ENCODE measurements at places on chromosomes 4 and X. TPM values are rescaled to one million over a fixed set of nuclear protein-coding genes. Genes with fewer than 3 reads are reported as not detected.

The ZGRF1 gene
- total RNA-seq: 4.5 TPM

- no peak for DNase-seq
These were observed 43.2 kb upstream of the HUWE1 start for GRCh38 chrX:53729751-53730150.

- no peak for DNase-seq
These were observed 61.7 kb upstream of the ATXN3L start for GRCh38 chrX:13381514-13381913.

The TMPRSS11A gene
- total RNA-seq: not detected

DNA sequence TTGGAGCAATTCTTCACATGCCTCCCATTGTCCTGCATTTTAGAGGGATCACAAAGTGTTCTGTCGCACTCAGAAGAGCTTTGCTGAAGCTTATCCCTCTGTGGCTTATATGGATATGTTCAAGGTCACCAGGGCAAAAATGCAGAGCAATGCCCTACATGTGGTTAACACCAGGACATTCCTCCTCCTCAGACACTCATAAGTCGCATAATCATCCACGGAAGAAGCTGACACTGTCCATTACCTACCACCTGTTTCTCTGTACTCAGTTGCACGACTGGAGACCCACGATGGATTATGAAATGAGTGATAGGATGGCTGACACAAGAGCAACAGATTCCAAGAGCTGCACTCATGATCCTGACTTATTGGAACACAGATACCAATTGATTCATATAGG lies 68.7 kb upstream of the PRDX4 start:
- no peak for DNase-seq

The PLP1 gene
- total RNA-seq: 0.84 TPM

DNA sequence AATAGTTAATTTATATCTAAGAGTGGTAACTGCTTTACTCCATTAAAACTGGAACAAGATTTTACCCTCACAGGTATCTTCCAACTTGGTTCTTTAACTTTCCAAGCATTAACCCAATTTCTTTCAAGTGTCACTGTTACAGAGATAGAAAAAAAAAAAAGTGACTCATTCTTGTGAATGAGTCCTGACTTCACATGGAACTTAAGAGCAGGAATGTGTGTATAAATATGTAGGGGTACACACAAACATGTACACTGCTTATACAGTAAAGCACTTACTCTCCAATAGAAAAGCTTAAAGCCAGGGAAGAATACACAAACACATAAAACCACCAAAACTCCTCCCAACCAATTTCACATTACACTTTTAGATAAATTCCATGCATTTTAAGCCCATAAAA lies 38.8 kb downstream of the TAPT1 start:
- DNase-seq: no peak

GRCh38 chr4:90190525-90190924 lies 63.3 kb downstream of the CCSER1 start:
- DNase-seq: no peak

GRCh38 chr4:54543088-54543795 lies 114.5 kb upstream of the KIT start:
- DNase-seq: no peak

DNA sequence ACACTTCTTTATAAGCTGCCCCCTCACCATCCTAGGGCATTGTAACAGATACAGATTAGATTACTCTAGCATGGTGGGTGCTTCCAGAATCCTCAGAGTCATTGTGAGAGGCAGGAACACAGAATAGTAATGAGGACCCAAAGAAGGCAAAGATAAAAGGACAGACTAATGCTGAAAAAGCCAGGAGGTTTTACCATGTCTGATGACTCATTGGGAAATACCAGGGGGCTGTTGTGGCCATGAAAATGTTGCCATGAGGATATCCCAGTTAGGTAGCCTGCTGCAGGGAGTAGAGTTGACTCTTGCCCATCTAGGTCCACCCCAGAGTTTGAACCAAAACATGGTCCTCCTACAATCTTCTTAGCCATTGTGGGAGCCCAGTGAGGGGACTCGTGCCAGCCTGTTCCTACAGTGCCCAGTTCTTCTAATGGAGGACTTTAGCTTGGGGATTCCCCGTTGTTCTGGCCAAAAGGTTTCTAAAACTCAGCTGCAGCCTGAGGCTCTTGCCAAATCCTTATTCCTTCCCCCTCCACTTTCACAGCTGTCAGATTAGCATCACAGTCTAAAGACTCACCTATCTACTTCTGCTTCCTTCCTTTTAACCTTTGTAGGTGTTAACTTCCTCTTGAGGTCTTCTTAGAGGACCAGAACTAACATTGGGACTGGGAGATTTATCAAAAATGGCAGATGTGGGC lies 586.0 kb upstream of the AADAT start:
- no peak for DNase-seq

GRCh38 chr4:35538807-35539206 lies 705.5 kb downstream of the ARAP2 start:
- DNase-seq: no peak

DNA sequence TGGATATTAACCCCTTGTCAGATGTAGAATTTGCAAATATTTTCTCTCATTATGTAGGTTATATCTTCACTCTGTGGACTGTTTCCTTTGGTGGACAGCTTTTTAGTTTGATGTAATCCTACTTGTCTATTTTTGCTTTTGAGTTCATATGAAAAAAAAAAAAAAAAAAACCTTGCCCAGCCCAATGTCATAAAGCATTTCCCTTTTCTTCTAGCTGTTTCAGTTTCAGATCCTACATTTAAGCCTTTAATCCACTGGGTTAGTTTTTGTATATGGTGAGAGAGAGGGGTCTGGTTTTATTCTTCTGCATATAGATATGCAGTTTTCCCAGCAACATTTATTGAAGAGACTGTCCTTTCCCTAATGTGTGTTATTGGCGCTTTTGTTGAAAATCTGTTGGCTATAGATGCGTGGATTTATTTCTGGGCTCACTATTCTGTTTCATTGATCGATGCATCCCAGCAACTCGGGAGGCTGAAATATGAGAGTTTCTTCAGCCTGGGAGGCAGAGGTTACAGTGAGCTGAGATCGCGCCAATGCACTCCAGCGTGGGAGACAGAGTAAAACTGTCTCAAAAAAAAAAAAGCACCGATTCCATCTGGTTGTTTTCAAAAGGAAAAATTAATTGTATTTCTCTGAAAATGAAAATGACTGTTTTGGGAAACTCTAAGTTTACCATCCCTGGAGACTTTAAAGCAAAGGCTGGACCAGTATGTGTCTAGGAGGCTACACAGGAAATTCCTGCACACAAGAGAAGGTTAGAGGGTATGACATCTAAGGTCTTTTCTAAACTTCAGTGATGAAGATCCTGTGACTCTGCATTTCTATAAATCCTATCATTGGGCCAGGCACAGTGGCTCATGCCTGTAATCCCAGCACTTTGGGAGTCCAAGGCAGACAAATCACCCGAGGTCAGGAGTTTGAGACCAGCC lies 35.6 kb downstream of the STEEP1 start:
- DNase-seq: no peak

GRCh38 chrX:34338046-34338445 lies 205.9 kb upstream of the FAM47A start:
- no peak for DNase-seq

DNA sequence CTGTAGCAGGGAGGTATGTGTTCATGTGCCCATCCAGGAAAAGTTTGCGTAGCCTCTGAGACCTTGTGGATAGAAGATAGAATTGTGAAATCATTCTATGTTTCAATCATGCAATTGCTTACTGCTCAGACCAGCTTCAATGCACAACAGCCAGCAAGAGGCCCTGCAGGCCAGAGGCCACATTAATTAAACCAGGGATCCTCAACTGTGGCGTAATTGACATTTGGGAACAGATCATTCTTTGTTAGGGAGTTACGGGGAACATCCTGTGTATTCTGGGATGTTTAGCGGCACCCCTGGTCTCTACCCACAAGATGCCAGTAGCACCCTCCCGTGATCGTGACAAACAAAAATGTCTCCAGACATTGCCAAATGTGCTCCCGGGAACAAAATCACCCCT lies 86.5 kb upstream of the PRPS2 start:
- no peak for DNase-seq

DNA sequence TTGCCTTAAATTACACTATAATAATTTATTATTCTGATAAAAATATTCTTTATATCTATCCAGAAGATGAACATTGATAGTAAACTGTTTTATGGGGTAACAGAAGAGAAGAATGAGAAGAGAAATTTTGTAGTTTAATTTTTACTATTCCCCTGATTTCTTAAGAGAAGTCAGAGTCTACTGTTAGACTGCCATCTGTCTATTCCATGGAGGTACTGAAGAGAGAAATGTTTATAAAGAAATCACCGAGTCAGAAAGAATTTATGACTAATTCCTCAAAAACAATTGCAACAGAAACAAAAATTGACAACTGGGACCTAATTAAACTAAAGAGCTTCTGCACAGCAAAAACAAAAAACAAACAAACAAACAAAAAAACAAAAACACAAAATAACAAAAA lies 149.9 kb downstream of the FGF16 start:
- DNase-seq: no peak

DNA sequence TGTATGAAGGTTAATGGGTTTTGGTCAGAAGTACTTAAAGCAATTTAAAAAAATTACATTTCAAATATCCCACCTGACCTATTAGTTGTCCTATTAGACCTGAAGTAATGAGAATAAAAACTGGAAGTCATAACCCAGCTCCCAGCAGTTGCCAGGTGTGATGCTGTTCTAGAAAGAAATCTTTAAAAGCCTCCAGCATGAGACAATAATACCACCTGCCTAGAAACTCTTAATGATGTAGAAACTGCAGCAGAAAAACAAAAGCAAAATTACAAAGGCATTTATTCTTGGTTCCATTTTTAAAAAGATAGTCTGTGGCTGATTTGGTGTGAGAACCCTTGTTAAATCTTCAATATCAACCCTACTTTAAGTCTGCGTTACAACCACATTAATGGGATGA lies 1137.7 kb upstream of the TENM3 start:
- no peak for DNase-seq

The FLNA gene
- 944 TPM for total RNA-seq

The GPR78 gene
- total RNA-seq: 0.19 TPM

- DNase-seq: no peak
These were observed 114.6 kb downstream of the ARHGAP10 start for GRCh38 chr4:147846318-147847155.

The IL1RAPL1 gene
- 0.36 TPM for total RNA-seq

DNA sequence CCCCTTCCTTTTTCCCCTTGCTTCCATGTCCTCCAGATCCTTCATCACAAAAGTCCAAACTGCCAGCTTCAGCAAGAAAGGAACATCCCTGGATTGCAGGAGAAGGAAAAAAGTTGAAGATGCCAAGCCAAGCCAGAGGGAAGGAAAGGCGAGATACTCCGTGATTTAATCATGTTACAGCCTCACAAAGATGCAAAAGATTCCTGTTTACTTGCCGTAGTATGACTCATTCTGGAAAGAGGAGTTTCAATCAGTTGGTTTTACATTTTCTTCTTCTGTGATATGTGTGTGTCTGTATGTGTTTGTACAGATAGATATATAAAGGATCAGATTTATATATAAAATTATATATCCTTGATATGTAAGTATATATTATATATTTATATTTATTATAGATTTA lies 69.3 kb downstream of the BTC start:
- DNase-seq: no peak

The PCYT1B gene
- total RNA-seq: not detected

DNA sequence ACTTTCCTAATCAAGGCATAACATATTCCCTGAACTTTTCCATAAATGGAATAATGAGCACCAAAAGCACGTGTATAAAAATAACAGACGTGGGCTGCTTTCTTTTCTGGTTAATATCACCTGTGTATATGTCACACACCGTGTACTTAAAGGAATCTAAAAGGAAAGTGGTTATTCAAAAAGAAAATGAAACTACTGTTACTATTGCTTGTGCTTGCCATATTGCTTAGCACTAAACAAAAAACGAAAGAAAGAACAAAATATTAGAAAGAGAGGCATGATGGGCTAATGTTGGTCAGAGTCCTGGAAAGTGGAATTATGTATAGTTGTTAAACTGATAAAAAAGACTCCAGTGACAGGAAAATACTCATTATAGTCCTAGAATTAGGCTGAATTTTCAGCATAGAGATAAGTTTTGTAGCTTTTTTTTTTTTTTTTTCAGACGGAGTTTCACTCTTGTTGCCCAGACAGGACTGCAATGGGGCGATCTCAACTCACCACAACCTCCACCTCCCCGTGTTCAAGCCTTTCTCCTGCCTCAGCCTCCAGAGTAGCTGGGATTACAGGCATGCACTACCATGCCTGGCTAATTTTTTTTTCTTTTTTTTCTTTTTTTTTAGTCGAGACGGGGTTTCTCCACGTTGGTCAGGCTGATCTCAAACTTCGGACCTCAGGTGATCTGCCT lies 123.2 kb downstream of the PABPC4L start:
- no peak for DNase-seq

The F8A2 gene
- total RNA-seq: not detected

The ENAM gene
- total RNA-seq: not detected

GRCh38 chr4:242121-242848 lies 63.0 kb downstream of the ZNF732 start:
- no peak for DNase-seq
